ELR (cell line): ENCODE measurements at places on chromosomes 3 and 15.
A peak's percentile ranks its signal among the peaks of the same experiment; 100 is the strongest.

DNA sequence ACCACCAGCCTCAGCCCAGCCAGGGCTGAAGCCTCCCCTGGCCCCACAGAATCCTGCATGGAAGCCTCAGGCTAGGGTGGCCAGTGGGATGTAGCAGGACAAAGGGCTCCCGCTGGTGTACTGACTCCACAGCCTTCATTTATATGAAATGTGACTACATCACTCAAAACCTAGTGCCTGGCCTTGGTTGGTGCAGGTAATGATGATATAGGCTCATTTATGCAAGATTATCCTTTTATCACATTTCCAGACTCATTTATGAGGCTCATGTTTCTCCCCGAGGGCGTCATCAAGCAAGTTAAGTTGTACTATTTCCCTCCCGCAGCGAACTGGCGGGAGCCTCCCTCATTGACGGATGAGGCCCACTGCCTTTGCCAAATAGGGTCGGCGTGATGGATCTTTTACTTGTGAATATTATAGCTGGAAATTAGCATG lies 179.1 kb upstream of the SMAD3 start:
- DNase-seq = no peak

DNA sequence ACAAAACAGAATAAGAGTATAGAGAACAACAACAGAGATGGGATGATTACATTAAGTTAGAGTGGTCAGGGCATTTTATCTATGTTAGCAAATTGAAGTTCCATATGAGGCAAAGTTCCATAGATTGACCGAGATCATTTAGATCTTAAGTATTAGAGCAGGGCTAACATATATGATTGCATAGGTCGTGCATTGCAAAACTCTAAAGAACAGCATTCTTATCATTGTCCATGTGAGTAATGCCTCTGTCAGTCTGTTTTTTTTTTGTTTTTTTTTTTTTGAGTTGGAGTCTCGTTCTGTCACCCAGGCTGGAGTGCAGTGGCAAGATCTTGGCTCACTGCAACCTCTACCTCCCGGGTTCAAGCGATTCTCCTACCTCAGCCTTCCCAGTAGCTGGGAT lies 341.7 kb upstream of the KCNH8 start:
- no peak for DNase-seq

DNA sequence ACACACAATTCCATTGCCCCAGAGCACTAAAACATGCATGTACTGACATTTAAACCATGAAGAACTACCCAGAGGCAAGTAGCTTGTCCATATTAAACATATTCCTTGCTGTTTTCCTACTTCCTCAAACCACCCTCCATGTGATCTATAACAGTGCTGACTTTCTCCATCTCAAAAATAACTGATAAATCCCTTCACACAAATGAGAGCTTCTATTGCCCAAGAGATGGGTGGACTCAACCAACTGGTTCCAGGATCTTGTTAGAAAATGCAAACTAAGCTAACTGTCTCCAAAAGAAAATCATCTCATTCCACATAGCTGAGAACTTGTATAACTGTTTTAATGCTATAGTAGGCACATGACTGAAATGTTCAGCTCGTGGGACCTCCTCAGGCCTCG lies 29.6 kb downstream of the DCLK3 start:
- DNase-seq = no peak

DNA sequence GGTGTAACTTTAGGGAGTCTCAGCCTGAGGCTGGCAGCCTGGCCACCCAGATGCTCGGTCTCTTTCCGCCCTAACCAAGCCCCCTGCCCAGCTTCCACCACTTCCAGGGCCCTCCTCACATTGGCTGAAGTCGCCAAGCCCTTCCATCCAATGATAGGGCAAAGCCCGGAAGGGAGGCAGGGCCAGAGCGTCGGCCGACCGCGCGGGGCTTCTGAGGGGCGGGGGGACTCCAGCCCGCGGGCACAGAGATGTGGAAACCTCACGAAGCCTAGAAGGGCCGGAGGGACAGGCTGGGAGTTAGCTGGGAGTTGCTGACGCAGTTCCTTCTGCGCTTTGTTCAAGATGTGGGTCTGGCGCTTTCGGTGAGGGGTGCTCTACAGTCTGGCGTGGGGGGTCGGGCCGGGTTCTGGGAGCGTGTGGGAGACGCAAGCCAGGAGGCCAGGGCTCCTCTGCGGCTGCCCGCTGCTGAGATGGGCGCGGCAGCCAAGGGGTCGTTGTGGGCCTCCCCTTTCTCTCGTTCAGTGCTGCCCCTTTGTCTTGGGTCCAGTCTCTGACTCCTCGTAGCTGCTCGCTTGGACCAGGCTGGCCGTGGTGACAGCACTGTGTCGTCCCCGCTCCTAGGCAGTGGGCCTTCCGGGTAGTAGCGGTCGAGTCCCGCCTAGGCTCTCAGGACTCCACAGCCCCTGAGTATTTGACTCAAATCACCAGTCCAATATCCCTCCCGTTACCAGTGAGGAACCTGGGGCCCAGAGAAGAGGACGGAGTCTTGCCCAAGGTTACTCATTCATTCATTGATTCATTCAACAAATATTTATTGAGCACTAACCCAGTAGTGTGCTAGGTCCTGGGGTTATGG lies at the start of gene ZNF660:
TSS of gene ZNF660 (plus strand) at position 319 of the 856 bp plus-strand sequence. CDS start 9,230 bp downstream, outside the sequence.
- DNase-seq = peak; percentile 49

DNA sequence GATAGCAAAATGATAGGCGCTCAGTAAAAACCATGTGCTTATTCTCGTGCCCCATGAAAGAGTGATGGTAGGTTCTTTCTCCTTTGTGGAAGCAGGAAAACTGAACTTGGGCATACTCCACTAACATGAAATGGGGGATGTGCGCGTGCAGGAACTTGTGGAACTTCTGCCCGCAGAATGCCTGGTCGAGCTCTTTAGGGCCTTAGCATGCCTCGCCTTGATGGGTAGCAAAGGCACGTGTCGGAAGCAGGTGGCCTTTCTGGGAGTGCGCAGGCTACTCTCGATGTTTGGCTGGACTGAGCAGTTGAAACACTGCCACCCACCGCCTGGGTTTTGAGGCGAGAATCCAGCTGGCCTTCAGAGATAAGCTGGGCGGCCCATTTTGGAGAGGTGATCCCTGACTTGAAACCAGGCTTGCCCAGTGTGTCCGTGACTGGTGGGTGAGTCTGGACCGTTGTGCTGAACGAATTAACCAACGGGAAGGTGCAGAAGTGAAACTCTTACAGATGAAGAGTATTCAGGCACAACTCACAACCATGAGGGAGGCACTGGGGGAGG lies 842 bp downstream of the PCCB start:
- DNase-seq = peak; percentile 49

DNA sequence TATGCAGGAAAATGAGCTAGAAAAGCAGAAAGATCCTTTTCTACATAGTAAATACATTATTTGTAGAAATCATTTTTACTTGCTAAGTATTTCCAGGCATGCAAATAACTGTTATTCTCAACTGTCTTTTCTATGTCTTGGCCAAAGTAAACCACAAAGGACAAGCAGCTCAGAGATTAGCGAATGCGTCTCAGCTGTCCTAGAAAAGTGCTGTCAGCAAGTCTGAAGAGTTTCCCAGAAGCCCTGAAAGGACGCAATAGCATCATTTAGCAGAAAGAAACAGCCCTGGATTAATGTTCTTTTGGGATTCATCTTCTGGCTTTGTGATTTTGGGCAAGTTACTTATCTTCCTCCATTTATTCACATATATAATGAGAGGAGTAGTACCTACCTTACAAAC lies 100.3 kb downstream of the ZIC1 start:
- DNase-seq = no peak

- no peak for DNase-seq
Measured at GRCh38 chr3:88632226-88632625, 475.2 kb upstream of the EPHA3 start.

DNA sequence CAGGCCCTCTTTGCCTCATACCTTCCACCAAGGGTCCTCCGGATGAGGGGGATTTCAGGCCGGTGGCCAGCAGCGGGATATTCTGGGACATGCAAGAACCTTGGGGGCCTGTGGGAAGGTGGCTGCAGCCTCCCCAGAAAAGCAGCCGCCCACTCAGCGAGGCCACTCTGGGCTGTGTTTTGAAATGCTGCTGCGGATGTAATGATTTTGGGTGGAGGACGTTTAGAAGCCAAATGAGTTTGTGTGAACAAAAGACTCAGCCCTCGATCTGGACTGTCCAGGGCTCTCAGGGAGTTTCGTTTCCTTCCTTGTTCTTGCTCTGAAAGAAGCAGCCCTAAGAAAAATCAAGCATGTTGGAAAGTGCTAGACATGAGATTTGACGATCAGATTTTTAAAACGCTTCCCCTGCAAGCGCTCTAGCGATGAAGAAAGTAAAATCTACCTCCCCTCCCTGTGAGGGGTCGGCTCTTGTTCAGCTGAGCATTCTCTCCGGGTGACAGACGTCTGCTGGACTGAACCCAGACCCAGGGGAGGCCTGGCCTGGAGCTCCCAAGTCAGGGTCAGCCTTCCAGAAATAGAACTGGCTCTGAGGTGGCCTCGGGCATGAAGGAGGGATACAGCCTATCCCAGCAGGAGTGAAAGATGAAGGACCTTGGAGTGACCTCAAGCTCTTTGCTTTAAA lies 12.9 kb downstream of the HEG1 start:
- DNase-seq = no peak

- DNase-seq = no peak
Measured at GRCh38 chr3:181718369-181718768, 6.6 kb downstream of the SOX2 start.

- DNase-seq = no peak
Measured at GRCh38 chr3:182323126-182323700, 470.1 kb upstream of the ATP11B start.

GRCh38 chr3:52879090-52879489 lies 18.3 kb downstream of the STIMATE start:
- DNase-seq = peak; percentile 10

GRCh38 chr3:178718995-178719635 lies 182.9 kb downstream of the KCNMB2 start:
- no peak for DNase-seq

DNA sequence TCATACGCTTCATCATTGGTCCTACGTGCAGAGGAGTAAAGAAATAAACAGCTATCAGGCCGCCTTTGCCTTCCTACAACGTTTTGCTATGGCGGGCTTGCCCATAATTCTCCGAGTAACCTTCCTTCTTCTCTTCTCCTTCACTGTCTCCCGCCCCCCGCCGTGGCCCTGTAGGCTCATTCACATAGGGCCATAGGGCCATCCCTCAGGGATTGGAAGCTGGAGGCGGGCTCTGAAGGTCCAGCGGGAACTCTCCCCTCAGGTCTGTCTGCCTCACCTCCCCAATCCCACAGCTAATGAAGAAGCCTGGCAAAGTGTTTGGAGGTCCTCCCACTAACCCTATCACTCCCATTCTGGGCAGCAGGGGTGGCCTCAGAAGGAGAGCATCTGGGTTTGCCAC lies 43.6 kb downstream of the SEMA5B start:
- DNase-seq = no peak

DNA sequence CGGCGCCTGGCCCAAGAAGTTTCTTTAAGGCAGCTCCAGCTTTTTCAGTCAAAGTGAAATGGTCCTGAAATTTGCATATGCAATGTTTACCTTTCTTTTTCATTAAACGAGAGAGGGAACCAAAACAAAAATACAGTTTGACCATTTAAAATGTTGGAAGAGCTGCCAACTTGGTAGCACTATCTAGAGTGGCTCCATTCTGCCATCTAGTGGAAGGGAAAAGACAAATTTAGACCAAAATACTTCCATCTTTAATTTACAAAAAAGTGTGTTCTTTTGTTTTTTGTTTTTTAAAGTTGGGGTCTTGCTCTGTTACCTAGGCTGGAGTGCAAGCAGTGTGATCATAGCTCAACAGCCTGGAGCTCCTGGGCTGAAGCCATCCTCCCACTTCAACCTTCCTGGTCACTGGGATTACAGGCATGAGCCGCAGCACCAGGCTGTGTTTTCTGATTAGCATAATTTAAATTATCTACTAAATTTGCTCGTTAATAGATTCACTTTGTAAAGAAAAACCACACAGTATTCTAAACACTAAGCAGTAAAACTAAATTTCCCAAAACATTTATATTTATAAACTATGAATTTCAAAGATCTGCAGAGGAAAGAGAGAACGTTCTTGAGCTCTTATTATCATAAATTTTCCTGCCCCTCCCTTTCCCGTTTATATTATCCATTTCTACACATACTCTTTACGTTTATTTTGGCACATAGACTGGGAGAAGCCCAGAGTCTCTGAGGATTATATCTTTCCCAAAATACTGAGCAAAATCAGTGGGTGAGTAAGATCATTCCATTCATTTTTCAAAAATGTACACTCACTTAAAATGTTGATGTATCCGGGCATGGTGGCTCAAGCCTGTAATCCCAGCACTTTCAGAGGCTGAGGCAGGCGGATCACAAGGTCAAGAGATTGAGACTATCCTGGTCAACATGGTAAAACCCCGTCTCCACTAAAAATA lies 15.4 kb upstream of the RFC4 start:
- DNase-seq = peak; percentile 76

DNA sequence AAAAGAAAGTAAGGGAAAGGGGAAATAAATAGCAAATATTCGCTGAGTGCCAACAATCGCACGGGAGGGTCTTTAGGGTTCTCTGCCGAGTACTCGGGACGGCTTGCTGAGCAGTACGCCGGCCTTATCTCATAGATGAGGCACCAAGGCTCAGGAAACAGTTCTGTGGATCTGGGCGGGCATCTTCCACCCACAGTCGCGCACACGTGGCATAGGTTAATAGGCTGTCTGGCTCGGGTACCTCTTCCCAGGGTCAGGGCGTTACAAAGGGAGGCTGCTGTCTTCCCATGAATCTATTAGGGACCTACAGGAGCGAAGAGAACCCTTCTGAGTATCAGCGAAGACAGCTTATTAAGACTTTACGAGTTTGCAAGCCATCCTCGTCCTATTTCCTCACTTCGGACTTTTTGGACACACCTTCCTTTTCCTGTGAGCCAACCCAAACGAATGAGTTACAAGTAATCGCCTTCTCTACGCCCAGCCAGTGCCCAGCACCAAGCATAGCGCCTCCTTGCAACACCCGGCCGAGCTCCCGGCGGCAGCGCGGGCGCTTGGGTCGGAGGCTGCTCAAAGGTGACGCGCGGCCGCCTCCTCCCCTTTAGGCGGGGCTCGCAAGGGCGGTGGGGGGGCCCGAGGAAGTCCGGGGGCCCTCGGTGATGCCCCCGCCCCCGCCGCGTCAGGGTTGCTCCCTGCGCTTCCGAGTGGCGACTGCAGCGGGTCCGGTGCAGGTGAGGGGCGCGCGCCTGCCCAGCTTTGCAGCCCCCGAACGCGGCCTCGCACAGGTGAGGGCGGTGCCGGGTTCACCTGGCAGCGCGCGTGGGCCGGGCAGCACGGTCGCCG lies at the start of gene MCTP2:
TSS of gene MCTP2 (plus strand) at position 679 of the 840 bp plus-strand sequence. CDS start 66,705 bp downstream, outside the sequence.
- DNase-seq = no peak

DNA sequence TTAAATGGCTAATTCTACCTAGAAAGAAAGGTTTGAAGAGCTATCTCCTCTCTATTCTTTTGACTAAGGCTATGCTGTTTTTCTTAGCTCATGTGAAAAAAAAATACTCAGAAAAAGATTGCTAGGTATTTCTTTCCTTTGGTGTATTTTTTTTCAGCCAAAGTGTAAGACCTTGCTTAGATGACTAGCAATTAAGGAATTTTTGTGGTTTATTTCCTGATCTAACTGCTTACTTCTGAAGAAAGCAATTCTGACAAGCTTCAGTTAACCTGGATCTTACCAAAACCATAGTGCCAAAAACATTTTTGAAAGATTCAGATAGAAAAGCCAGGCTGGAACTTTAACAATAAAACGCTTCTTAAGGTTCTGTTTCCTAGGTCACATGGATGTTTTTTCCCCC lies 315.6 kb downstream of the SOX2 start:
- DNase-seq = no peak

GRCh38 chr3:107660306-107660976 lies 137.7 kb downstream of the BBX start:
- DNase-seq = peak; percentile 73

GRCh38 chr3:126031981-126032471 lies 51.9 kb downstream of the SLC41A3 start:
- no peak for DNase-seq
